ENCODE measurements at places on chromosomes 6 and 20. TPM values are rescaled to one million over a fixed set of nuclear protein-coding genes. Genes with fewer than 3 reads are reported as not detected.

Gene CENPW
- total RNA-seq, result 0.72 TPM

Gene PBOV1
- not detected for total RNA-seq

Gene KIAA1755
- 0.32 TPM for total RNA-seq

Gene C6orf52
- total RNA-seq, result not detected

Gene OPN5
- not detected for total RNA-seq

Gene HLA-DMA
- total RNA-seq, result 4.5 TPM

Gene ZNF311
- total RNA-seq, result 0.97 TPM

Gene SOX4
- total RNA-seq, result 7.6 TPM

Gene PCSK2
- total RNA-seq, result not detected

Gene CALHM6
- 1.1 TPM for total RNA-seq

Gene CTCFL
- not detected for total RNA-seq

Gene IPCEF1
- not detected for total RNA-seq

Gene SPDEF
- total RNA-seq, result not detected

Gene HLA-DOA
- total RNA-seq, result not detected

Gene MYLK2
- total RNA-seq, result not detected

Gene SLC16A10
- not detected for total RNA-seq

Gene AVP
- not detected for total RNA-seq

Gene RAB5IF
- total RNA-seq, result 102 TPM

Gene RALY
- 89.2 TPM for total RNA-seq

Gene NRN1
- total RNA-seq, result not detected

Gene TDRD6
- total RNA-seq, result not detected

Gene IL17F
- not detected for total RNA-seq

Gene TMEM217
- total RNA-seq, result 0.65 TPM

Gene CCN6
- 0.16 TPM for total RNA-seq

Gene BACH2
- 1.3 TPM for total RNA-seq

Gene TNF
- total RNA-seq, result 0.54 TPM

Gene SLC17A9
- 6.3 TPM for total RNA-seq

Gene ZNF341
- total RNA-seq, result 1.1 TPM

Gene MYO6
- 5.1 TPM for total RNA-seq

Gene MEI4
- not detected for total RNA-seq

Gene NNAT
- total RNA-seq, result 0.32 TPM

Gene CEP250
- 14.4 TPM for total RNA-seq

Gene EYA2
- 3.6 TPM for total RNA-seq

Gene KHDC1
- 2.1 TPM for total RNA-seq

Gene KCNK16
- not detected for total RNA-seq

Gene ACSS1
- total RNA-seq, result 17.2 TPM

Gene ADNP
- total RNA-seq, result 19.3 TPM

Gene HCK
- total RNA-seq, result not detected

Gene ZMYND8
- 19.5 TPM for total RNA-seq

Gene CDH22
- total RNA-seq, result not detected

Gene ABHD16B
- total RNA-seq, result not detected

Gene SOD2
- 78.0 TPM for total RNA-seq

Gene TCP11
- total RNA-seq, result not detected

Gene PTK6
- total RNA-seq, result not detected

Gene ME1
- 21.7 TPM for total RNA-seq

Gene BEND3
- total RNA-seq, result 0.90 TPM

Gene SLC23A2
- total RNA-seq, result 7.8 TPM

Gene ADGRB3
- total RNA-seq, result 1.3 TPM

Gene GSTA1
- total RNA-seq, result not detected

Gene MATN4
- not detected for total RNA-seq

Gene STX11
- total RNA-seq, result 2.7 TPM

Gene PRL
- total RNA-seq, result not detected

Gene DEFB132
- total RNA-seq, result not detected

Gene MAK
- total RNA-seq, result not detected

Gene CABLES2
- total RNA-seq, result 2.6 TPM

Gene FAM83D
- 12.0 TPM for total RNA-seq

Gene MCCD1
- not detected for total RNA-seq
